Stimulated activated CD4-positive, alpha-beta T cell treated with anti-CD3 and anti-CD28 coated beads, Interleukin-4, amount 100 ng/mL, for 24 hours (primary cell): ENCODE measurements at places on chromosomes 6 and 20.

GRCh38 chr6:162921062-162921461 is 193.3 kb downstream of the PACRG start:
- no peak for DNase-seq

GRCh38 chr20:43549416-43550065 is 9.3 kb upstream of the SGK2 start:
- DNase-seq: no peak

GRCh38 chr20:9500121-9500520 is 14.3 kb upstream of the LAMP5 start:
- no peak for DNase-seq

GRCh38 chr20:46004889-46005473 is 3.7 kb upstream of the MMP9 start:
- no peak for DNase-seq

DNA sequence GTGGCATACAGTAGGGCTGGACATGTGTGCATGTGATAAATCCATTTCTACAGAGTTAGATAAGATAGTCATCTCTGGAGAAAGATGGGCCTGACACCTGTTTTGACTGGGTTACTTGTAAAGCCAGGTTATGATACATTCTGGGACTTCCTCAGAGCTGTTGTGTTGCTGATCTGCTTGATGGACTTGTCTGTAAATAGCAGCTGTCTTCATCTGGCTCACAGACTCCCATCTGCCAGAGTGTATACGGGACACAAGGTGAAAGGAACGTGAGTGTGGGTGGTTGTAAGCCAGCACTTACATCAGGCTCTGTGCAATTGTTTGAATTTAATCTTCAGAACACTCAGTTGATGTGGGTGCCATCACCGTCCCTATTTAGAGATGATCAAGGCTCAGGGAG is 49.8 kb downstream of the ZDHHC14 start:
- DNase-seq: no peak

- DNase-seq: no peak
These were observed 44.0 kb downstream of the BCAS4 start for GRCh38 chr20:50838707-50839385.

DNA sequence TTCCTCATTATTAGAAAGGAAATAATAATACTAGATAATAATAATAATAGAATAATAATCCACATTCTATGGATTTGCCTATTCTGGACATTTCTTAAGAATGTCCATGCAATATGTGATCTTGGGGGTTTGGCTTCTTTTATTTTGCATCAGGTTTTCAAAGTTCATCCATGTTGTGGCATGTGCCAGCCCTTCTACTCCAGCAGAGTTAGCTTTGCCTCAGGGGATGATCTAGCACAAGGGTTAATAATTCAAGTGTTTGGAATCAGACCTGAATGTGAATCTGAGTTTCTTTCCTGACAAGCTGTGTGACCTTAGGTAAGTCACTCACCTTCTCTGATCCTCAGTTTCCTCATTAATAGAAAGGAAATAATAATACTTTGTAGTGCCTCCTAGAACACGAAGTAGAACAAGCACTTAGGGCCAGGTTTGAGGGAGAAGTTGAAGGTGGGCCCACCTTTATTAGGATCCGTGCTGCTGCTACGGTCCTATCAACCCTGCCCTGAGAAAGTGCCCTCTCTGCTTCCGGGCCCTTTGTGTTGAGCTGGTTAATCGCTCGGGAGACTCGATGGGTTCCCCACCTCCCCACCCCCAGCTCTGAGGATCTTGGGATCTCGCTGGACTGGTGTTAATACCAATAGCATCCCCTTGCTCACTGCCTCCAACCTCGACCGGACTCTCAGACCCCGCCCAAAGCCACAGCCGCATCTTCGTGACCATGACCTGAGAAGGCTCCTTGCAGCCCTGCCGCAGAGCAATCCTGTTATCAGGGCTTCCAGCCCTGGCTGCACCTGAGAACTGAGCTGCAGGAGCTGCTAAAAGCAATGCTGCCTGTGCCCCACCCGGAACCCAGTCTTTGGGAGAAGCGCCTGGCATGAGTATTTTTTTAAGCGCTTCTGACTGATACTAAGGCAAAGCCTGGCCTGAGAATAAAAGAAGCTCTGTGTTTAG is 26.9 kb downstream of the RBM38 start:
- DNase-seq: no peak

DNA sequence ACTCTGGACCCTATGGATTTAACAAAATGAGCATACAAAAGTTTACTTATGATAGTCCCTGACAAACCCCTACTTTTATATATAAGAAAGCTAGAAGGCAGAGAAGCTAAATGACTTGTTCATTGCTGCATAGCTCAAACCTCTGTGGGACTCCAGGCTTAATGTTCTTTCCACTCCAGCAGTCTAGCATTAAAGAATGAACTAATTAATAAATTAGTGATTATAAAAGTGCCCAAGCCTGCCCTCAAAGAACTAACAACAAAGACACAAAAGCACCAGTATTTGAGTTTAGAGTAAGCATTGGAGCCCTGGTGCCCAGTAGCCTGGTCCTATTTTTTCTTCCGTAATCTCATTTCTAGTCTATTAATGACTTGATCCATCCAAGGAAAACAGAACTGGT is 59.9 kb downstream of the LAMA4 start:
- no peak for DNase-seq

GRCh38 chr20:34089655-34090345 is 22.2 kb downstream of the EIF2S2 start:
- no peak for DNase-seq

DNA sequence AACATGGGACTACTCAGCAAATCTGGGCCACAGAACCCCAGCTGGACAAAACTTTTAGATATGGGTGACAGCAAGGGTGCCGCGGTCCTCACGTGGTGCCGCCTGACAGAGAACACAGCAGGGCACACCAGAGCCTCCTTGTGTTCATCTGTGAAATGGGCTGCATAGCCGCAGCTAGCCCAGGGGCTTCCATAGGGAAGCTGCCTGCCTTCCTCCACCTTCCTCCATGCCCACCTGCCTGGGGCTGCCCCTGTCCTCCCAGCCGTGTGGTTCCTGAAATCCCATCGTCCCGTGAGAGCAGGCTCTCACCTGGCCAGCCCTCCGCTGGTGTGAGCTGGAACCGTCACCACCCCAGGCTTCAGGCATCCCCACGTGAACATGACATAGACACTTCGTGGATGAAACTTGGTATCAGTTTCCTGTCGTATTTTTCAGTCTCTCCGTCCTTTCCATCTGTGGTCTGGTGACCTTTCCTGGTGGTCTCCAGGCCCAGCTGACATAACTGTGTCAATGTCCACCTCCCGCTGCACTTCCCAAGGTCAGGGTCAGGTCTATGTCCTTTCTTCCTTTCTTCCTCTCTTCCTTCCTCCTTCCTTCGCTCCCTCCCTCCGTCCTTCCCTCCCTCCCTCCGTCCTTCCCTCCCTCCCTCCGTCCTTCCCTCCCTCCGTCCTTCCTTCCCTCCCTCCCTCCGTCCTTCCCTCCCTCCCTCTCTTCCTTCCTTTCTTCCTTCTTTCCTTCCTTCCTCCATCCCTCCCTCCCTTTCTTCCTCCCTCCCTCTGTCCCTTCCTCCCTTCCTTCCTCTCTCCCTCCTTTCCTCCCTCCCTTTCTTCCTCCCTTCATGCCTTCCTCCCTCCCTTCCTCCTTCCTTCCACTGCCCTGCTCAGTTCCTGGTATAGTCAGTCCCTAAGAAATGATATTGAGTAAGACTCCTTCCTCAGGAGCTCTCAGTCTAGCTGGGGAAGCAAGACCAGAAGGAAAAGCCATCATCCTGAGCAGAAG is 78.8 kb downstream of the GRM4 start:
- no peak for DNase-seq

DNA sequence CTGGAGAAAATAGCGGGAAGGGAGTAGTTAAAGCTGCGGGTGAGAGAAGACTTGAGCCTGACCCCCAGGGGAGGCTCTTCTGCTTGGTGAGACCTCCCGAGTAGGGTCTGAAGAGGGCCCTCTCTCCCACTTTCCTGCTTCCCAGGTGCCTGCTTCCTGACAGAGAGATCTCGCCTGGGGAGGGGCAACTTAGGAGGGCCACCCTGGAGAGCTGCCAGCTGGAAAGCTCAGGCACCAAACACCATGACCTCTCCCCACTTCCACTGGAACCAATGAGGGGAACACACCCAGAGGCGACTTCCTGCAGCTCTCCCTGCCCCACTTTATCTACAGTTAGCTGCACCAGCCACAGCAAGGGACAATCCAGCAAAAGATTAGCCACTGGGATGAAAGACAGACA is 208.0 kb downstream of the TBXT start:
- DNase-seq: no peak

GRCh38 chr6:53959717-53960116 is 151.5 kb upstream of the MLIP start:
- DNase-seq: no peak

GRCh38 chr20:49813305-49813974 is 812 bp downstream of the SLC9A8 start:
- no peak for DNase-seq

DNA sequence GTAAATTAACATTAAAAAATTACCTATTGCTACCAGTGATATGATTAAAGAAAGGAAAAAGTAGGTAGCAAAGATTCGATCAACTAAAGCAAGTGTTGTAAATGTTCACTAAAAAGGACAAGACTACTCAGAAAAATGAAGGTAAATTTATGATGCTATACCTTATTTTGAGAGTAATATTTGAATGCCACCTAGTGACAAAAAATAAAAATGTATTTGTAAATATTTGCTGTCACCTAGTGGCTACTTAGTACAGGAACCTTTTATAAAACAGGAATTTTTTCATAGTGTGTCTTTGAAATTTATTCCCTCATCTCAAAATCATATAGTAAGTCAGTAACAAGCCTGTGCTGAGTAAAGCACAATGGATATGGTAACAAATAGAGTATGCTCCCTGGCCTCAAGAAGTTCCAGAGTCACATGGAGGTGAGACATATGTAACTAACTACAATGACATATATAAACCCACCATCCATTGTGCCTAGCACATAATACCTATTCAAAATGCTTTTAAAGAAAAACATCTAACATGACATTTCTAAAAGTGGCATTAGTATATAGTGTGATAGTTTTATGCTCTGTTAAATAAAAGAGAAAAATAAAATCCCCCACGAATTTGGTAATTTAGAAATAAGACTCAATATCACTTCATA is 193.1 kb upstream of the SIM1 start:
- DNase-seq: no peak

GRCh38 chr20:62168890-62169435 is 13.9 kb upstream of the MTG2 start:
- DNase-seq: no peak
